Activated CD8-positive, alpha-beta T cell treated with anti-CD3 and anti-CD28 coated beads for 36 hours (primary cell): ENCODE measurements at places on chromosomes 1 and 21. TPM values are rescaled to one million over a fixed set of nuclear protein-coding genes. Genes with fewer than 3 reads are reported as not detected.

The CD5L gene
- not detected for total RNA-seq

The HSF2BP gene
- 1.5 TPM for total RNA-seq

The KRTAP21-2 gene
- not detected for total RNA-seq

The ALDH4A1 gene
- total RNA-seq: 4.3 TPM

The SELL gene
- total RNA-seq: 110 TPM

The ANKRD45 gene
- not detected for total RNA-seq
